ENCODE measurements at places on chromosomes 4 and X.

GRCh38 chr4:59698041-59698440, 1502.1 kb upstream of the ADGRL3 start:
- no peak for DNase-seq

DNA sequence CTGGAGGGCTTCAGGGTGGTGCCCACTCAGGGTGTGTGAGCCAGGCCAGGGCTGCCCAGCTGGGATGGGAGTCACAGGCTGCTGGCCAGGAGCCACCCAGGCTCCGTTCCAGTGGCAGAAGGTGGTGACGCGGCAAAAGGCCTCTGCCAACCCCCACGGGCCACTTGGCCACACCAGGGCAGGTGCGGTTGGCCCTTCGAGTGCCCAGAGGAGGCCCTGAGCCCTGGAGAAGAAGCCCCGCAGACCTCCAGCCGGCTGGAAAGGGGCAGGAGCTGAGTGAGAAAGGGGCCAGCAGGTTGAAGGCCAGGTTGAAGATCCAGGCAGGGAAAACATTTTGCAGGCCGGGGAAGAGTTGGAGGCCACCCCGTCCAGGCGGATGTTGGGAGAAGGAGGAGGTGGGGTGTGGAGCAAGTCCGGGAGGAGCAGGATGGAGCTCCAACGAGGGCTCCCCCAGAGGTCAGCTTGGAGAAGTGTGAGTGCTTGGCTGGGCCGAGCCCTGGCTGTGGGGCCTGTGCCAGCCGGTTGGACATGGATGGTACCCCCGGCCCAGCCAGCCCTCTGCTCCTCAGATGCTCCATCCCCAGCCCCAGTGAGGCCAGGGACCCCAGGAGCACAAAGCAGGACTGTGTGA, 2.8 kb upstream of the CPLX1 start:
- DNase-seq: no peak

DNA sequence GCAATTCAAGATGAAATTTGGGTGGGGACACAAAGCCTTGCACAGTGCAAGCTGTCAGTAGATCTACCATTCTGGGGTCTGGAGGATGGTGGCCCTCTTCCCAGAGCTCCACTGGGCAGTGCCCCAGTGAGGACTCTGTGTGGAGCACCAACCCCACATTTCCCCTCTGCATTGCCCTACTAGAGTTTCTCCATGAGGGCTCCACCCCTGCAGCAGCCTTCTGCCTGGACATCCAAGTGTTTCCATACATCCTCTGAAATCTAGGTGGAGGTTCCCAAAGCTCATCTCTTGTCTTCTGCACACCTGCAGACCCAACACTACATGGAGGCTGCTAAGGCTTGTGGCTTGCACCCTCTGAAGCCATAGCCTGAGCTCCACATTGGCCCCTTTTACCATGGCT, 402.3 kb downstream of the RAB28 start:
- DNase-seq: no peak

GRCh38 chrX:111411557-111411956, 435 bp downstream of the DCX start:
- DNase-seq: no peak

GRCh38 chr4:113783701-113784100, 22.2 kb upstream of the CAMK2D start:
- DNase-seq: no peak

DNA sequence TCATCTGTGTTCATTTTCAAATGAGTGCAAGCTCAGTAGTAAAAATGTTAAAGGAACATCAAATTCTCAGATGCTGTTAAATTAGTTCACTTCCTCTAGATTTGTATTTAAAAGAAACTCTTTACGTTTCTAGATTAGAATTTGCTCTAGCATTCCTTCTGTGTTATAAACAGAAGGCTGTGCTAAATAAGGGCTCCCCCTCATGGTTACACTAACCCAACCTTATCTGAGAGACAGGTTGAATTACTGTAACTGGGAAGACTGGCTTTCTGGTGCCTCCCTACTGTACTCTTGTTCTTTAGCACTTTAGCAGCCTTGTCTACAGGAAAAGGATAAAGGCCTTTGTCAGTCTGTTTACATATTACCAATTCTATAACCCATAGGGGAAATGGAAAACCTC, 56.8 kb downstream of the RXFP1 start:
- no peak for DNase-seq

DNA sequence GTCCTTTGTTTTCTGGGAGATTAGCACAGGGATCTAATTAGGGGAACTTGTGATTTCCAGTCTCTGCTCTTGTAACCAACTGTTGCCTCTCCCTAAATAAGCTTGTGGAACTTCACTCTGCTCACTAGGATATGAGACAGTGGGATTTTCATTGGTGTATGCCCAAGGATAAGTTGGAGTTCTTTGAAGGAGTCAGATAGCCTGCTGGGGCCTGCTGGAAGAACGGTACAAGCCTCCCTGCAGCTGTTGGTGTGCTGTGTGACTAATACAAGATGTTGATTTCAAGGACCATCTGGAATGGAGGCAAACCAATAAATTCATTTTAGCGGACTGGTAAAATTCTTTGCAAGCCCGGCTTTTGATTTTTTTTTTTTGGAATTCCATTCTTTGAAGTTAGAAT, 167.0 kb downstream of the AASDH start:
- DNase-seq: no peak

DNA sequence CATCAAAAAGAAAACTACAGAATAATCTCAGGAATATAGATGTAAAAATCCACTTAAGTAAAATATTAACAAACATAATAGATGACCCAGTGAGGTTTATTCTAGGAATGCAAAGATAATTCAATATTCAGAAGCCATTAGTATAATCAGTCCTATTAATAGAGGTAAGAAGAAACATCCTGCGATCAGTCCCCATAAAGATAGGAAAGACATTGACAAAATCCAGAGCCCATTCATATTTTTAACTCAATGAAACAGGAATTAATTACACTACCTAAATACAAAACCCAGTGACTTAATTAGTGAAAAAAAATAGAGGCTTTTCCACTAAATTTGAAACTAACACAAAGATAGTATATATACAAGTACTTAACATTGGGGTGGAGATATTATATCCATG, 321.4 kb upstream of the INTU start:
- DNase-seq: no peak

- DNase-seq: no peak
Measured at GRCh38 chrX:99242001-99242400, 1168.1 kb downstream of the PCDH19 start.

- no peak for DNase-seq
Measured at GRCh38 chr4:69763233-69763632, 2.8 kb upstream of the SULT1B1 start.

- no peak for DNase-seq
Measured at GRCh38 chr4:173504181-173504503, 25.9 kb downstream of the HAND2 start.

DNA sequence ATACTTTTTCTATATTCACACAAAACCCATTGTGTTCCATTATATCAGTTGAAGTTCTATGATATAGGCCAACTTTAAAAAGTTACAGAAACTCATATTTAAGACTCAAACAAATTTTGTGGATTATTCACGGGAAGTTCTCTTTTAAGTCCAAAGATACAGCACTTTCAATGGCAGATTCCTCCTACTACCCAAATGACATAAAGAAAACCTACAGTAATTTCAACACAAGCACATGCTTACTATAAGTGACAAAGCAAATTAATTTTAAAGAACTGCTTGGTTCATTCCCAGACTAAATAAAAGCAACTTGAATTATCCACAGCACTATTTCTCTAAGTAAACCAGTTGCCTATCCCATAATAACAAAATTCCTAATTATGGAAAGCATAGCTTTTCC, 4.1 kb downstream of the PPA2 start:
- DNase-seq: no peak

DNA sequence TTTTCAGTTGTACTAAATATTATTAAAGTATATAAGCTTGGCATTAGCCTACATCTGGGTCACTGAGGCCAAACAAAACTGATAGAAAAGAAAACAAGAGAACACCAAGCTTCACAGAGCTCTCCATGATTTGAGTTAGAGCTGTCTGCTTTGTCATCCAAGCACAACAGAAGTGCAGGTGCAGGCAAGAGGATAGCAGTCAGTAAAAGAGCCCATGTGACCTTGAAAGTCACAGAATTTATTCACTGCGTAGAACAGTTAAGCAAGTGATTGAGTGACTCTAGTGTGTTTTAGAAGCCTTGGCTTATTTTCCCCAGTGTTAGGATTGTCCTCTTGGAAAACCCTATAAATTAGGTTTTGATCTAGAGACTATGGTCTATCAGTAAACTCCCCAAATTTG, 49.4 kb upstream of the PRDM5 start:
- no peak for DNase-seq

DNA sequence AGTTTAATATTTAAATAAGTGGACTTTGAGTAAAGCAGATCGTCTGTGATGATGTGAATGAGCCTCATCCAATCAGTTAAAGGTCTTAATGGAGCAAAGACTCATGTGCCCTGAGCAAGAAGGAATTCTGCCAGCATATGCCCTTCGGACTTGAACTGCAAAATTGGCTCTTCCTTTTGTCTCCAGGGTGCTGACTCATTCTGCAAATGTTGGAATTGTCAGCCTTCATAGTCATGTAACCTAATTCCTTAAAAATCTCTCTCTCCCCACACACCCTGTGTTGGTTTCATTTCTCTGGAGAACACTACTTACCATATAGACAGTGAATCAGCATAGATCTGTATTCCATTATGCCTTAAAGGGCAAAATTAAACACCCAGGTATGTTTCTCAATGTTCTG, 609.8 kb upstream of the GALNTL6 start:
- no peak for DNase-seq

DNA sequence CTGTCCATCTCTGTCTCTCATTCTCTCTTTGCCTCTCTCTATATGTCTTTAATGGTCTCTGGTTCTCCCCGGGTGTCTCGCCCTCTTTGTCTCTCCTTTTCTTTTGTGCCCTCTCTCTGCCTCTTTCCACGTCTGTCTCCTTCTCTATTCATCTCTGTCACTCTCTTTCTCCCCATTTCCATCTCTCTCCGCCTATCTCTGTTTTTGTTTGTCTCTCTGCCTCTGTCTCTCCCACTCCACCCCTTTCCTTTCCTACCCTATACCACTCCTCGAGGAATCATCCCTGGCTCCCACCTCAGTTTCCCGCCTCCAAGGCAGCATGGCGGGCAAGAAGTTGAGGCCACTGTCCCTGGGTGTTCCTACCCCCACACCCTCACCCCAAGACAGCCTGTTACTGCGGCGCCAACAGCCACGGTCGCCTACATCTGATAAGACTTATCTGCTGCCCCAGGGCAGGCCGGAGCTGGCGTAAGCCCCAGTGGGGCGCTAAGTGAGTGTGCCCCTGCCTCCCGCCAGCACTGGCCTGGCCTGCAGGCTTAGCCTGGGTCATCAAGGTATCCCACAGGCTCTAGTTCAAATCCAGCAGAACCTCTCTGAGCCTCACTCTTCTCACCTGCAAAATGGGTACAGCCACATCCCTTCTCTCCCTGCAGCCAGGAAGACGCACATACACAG, 713 bp upstream of the GATA1 start:
- no peak for DNase-seq

DNA sequence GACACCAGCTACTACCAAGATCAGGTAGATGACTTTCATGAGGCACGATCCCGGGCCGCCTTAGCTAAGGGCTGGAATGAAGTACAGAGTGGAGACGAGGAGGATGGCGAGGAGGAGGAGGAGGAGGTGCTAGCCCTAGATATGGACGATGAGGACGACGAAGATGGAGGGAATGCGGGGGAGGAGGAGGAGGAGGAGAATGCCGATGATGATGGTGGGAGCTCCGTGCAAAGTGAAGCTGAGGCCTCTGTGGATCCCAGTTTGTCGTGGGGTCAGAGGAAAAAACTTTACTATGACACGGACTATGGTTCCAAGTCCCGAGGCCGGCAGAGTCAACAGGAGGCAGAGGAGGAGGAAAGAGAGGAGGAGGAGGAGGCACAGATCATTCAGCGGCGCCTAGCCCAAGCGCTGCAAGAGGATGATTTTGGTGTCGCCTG, 481 bp downstream of the UTP3 start:
- DNase-seq: no peak

GRCh38 chr4:110271986-110272385, 73.6 kb upstream of the ELOVL6 start:
- no peak for DNase-seq

Data from activated naive CD4-positive, alpha-beta T cell treated with anti-CD3 and anti-CD28 coated beads, Interleukin-2, amount 10 ng/mL, durations not matched to agents 7 days and 5 days (primary cell).